CD4-positive, alpha-beta memory T cell (primary cell): ENCODE measurements at places on chromosomes 16 and 17.

- DNase-seq = no peak
Measured at GRCh38 chr16:73143576-73144422, 95.9 kb upstream of the ZFHX3 start.

DNA sequence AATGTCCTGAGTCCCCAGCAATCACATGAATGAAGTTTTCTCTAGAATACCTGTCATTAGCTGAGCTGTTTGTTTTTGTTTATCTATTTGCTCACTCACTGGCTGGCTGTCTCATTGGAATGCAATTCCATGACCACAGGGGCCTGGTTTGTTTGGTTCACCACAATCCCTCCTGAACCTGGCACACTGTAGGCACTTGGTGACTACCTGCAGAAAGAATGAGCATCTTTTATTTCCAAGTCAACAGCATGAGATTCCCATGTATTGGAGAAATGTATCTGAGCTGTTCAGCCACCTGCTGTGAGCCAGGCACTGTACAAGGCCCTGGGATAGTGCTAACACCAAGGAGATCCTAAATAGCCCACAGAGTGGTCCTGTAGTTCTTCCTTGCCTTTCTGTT lies 345.1 kb downstream of the XYLT1 start:
- DNase-seq = no peak

- DNase-seq = no peak
Measured at GRCh38 chr16:73232555-73233328, 184.8 kb upstream of the ZFHX3 start.

DNA sequence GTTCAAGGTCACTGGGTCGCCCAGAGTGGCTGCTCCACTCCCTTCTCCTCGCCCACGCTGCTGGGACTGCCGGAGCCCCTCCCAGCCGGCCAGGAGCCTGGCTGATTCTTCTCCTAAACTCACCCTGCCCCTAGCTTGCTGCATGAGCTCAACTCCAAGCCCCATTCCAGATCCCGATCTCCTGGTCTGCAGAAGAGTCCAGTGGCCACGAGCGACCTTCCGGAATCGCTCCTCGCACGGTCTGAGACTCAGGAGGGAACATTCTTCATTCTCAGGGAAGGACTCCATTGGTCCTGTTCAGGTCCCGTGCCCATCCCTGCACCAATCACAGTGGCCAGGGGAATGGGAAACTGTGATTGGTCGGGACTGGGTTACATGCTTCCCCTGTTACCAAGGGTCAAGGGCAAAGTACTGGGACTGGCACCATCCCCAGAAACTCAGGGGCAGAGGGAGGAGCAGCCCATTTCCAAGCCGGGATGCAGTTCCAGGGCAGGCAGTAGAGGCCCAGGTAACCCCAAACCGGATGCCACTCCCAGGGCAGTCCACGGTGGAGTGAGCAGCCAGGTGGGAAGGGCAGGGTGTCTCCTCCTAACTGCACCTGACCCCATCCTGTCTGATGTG lies 24.5 kb upstream of the CIBAR2 start:
- no peak for DNase-seq

GRCh38 chr17:49742166-49742638 lies 21.7 kb downstream of the FAM117A start:
- no peak for DNase-seq

DNA sequence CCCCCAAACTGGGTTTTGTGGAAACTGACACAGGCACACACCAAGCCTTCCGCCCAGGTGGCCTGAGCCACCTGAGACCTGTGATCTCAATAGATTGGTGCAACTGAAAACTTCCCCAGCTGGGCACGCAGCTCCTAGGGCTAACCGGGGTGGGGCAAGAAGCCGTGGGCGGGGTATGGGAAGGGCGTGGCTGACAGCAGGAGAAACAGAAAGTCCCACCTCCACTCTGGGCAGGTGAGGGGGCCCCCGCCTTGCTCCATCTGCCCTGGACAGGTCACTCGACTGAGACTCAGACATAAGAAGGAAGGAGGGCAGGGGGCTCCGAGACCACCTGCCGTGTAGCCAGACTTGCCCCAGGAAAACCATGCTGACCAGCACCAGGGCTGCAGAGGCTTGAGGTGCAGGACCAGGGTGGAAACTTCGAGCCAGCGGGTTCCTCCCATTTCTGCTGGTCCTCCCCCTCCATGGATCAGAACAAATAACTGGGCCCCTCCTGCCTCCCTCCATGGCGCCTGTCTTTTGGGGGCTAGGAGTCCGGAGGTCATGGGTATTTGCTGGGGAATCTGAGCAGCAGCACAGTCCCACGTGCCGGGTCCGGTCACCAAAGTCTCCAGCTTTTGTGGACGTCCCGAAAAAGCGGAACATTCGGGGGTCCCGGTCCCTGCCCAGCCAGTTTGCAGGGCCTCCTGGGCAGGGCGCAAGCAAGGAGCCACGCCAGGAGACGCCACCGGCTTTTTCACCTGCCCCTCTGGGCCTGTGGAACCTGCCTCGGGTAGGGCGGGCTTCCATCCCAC lies 1.3 kb downstream of the TIMP2 start:
- DNase-seq = peak; percentile 72

DNA sequence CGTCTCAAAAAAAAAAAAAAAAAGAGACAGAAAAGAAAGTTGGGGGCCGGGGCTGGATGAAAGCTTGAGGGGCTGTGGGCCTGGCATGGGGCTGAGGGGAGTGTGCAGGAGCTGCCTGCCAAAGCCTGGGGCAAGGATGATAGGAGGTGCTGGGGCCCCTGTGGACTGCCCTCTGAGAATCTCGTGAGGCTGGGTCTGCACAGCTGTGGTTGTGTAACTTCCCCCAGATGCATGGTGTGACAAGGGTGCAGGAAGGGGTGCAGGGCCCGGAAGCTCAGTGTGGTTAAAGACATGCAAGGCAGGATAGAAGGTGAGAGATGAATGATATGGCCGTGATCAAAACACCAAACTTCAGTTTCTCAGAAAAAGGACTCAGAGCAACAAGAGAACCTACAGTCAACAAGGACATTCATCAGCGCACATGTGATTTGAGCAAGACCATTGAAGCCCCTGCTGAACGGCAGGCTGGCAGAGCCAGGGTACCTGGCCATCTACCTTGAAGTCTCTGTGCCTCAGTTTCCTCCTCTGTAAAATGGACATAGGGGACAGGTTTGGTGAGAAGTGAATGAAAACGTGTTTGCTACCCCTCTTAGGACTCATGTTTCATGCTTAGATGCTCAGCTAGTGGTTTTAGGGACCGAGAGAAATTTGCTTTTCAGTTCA lies 9.6 kb downstream of the IL32 start:
- DNase-seq = peak; percentile 90

- DNase-seq = no peak
Measured at GRCh38 chr17:73691321-73691766, 47.1 kb upstream of the SDK2 start.

DNA sequence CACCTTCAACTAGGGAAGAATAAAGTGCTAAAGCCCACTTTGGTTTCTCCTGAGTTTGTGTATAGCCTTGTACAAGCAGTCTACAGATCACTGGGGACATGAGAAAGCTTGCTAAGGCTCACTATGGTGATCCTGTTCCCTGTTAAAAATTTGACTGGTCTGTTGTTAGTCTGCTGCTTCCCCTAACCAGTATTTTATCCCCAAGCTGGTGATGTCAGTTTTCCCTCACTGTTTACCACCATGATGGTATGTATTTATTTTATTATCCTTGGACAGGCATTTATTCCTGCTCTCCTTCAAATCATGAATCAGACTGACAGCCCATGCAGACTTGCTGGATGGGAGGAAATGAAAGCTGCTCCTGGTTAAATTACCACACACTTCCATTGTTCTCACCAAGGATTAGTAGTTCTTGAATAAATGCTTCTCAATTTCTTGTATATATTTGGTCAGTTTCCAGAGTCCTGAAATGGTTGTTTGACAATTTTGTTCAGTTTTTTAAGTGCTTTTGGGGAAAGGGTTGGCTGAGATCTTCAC lies 99.6 kb downstream of the CA4 start:
- no peak for DNase-seq

DNA sequence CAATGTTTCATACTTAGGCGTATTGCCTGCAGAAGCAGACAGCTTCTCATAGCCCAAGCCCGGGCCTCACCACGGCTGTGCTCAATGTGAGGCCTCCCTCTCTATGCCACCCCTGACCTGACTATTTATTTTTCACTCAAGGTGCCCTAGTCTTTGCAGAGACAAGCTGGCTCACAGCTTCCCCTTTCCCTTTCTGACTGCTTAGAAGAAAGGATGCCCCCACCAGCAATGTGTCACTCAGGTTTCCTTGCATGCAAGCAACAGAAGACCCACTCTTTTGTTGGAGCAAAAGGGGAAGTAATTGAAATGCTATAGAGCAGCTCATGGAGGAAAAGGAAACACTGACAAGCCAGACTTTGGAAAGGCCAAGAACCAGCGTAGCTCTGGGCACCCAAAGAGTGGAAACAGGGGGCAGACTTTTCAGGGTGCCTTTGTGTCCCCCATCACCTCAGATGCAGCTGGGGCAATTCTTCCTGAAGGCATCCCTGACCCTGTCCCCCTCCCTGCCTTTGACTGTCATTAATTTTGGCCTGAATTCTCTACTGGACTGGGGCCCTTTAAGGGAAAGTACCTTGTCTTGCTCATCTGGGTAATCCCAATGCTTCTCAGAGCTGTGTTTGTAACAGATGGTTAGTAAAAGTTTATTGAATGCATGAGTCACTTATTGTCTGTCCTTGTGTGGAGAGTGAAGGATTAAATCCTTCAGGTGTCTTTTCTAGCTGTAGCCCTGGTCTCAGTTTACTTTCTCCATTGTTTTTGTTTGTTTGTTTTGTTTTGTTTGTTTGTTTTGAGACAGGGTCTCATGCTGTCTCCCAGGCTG lies 17.8 kb downstream of the RGS9 start:
- DNase-seq = no peak

DNA sequence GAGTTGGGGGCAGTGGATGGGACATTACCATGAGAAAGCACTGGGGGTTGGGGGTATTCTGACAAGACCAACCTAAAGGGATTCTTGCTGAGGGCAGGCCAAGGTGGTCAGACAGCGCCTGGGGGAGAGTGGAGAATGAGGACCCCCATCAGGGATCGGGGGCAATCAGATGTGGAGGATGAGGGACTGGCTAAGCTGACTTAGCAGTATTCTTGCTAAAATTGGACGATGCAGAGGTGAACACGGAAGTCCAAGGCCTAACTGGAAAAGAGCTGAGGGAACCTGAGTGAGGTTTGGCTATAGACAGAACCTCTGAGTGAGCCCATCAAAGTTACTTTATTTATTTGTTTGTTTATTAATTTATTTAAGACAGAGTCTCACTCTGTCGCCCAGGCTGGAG lies 9.2 kb downstream of the QPRT start:
- DNase-seq = no peak

DNA sequence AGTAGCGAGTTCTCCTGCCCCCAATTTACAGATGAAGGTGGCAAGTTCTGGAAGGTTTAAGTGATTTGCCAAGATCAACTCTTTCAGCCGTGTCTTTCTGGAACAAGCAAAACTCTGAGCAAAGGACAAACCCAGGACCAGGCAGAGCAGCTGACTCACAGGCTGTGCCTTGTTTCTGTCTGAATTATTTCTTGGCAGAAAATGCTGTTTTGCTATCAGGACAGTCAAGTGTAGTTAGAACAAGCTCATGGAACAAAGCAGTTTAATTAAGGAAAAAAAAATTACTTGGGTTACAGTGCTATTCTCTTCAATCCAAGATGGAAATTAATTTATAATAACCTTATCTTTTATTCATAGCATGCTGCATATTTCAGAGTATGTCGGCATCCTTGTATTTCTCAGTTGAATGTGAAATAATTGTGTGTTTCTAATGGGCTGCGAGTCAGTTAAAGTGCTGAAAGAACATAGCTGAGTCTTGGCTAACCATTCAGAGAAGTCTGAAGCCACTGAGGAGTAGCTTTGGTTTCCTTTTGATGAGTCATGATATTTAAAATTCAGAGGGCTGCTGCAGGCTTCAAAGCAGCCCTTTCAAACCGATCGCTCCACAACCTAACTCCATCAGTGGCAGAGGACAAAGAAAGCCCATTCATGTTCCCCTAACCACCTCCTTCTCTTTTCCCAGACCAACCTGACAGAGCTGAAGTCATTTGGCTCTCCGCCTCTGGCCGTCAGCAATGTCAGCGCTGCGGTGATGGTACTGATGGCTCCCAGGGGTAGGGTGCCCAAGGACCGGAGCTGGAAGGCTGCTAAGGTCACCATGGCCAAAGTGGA lies 143.7 kb downstream of the ZNF18 start:
- no peak for DNase-seq

DNA sequence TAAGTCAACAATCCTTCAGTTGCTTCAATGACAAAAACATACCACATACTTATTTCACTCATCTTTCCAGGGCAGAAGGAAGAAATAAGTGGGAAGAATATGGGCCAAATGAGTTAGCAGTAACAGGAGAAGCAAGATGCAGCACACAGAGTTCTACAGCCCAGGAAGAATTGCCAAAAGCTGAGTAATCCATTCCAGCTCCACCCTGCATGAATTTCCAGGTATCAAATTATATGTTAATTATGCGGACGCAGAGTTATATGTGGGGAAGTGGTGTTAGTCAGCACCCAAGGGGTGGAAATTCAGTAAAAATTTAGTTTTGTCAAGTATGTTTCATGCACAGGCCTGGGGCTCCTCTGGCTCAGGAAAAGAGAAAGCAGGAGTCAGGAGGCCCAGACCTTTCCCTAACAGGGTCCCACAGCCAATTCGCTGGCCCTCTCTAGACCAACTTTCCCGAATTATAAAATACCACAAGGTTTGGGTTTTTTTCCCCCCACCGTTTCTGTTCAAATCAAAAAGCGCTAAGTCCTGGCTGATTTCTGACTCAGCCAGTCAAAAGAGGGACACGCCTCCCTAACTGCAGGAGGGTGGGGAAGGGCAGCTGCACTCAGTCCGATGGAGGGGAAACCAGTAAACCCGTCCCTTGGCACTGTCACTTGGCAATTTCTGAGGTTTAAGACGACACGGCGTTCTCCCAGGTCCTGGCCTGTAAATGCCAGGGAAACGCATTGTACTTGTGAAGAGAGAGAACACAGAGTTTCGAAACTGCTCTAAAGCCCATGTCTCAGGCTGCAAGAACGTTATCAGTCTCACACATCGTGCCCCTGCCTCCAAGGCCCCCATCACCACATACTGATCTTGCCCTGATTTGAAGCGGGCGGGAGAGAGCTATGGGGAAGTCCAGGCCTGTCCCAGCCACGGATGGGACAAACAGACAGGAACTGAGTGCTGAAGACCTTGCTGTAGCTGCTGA lies 58.1 kb downstream of the ZFHX3 start:
- DNase-seq = no peak

- DNase-seq = no peak
Measured at GRCh38 chr16:57357330-57358085, 1.1 kb upstream of the CCL22 start.
